Aorta (tissue), 5 donors: ENCODE measurements at places on chromosomes 13 and 19.
A peak's percentile ranks its signal among the peaks of the same experiment; 100 is the strongest.

DNA sequence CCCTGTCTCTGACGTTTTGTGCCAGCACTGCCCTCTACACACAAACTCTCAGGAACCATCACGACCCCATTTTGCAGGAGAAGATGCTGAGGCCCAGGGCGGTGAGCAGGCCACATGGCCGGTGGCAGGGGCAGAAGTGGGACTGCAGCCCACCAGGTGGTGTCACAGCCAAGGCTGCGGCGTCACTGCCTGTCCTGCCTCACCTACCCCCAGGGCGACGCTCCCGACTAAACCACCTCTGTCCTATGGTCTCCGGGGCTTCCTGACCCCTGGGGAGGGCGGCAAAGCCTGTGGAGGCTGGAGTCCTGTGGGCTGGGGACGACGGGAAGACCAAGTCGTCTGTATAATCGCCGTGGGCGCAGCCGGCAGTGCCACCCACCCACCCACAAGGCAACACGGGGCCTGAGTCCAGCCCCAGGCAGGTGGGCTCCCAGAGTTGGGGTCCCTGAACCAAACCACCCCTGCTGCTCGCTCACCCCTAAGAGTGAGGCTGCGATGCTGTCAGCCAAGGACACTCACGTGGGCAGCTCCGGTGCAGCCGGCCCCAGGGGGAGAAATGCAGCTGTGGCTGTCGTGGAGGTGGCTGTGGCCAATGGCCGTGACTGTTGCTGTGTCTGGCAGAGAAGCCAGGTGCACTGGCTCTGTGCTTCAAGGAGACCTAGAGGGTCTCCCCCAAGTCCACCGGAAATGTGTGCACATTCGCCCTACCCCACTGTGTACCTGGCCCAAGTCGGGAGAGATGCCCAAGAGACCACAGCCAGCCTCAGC lies 29.7 kb downstream of the RASA3 start:
- H3K4me3 ChIP-seq, result no peak overlapping the region
- peak; percentile 49 for DNase-seq
- H3K27ac ChIP-seq, result no peak overlapping the region
- H3K27me3 ChIP-seq, result no peaks in the 10 kb centered on the region
- H3K36me3 ChIP-seq, result no peaks in the 10 kb centered on the region
- no peaks in the 10 kb centered on the region for H3K4me1 ChIP-seq

- no peak overlapping the region for H3K4me3 ChIP-seq
- no peak overlapping the region for H3K27ac ChIP-seq
- H3K36me3 ChIP-seq, result no peaks in the 10 kb centered on the region
- no peaks in the 10 kb centered on the region for H3K27me3 ChIP-seq
- no peaks in the 10 kb centered on the region for H3K4me1 ChIP-seq
Measured at GRCh38 chr13:105665284-105665683, 870.2 kb downstream of the EFNB2 start.

GRCh38 chr19:42292042-42292960 lies 9.6 kb upstream of the PRR19 start:
- no peaks in the 10 kb centered on the region for H3K27me3 ChIP-seq
- H3K36me3 ChIP-seq, result no peaks in the 10 kb centered on the region
- no peaks in the 10 kb centered on the region for H3K4me1 ChIP-seq
- H3K27ac ChIP-seq, result no peak overlapping the region
- DNase-seq, result no peak
- no peak overlapping the region for H3K4me3 ChIP-seq

DNA sequence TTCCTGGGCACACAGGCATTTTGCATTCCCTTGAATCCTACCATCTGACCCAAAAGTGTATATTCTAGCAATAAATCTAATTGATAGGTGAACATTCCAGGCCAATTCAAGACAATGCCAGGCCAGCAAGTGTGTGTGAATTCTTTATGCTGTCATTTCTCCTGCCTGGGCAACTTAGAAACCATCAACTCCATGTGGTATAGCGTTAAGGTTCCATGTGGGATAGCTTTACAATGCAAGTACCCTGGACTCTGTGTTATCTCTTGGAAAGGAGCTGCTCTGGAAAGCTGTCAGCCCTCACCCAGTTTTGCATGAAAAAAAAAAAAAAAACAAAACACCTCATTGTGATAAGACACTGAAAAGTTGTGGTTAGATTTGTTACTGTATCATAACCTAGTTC lies 15.6 kb upstream of the FLT1 start:
- no peaks in the 10 kb centered on the region for H3K27me3 ChIP-seq
- no peak for DNase-seq
- H3K4me1 ChIP-seq, result no peaks in the 10 kb centered on the region
- no peaks in the 10 kb centered on the region for H3K36me3 ChIP-seq
- H3K4me3 ChIP-seq, result no peak overlapping the region

DNA sequence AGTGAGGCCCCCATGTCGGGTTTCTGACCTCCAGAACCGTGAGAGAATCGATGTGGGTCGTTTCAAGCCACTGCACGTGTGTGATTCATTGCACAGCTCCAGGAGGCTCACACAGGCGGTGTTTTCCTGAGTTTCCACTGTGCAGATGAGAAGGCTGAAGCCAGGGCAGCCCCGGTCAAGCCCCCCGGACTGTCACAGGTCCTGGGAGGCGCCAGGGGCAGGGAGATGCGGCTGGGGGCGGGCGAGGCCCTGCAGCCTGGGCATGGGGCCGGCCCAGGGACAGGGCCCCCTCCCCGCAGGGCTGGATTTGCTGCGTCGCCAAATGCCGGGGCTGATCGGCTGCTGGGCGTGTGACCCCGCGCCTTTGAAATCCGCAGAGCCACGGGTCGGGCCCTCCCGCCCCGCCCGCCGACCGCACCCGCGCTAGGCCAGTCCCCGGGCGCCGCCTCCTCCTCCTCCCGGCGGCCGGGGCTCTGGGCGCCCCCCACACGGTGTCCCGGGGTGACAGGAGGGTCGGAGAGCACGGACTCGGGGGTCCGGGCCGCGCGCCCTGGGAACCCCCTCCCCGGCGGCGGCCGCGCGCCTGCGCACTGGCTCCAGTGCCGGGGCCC lies 9.9 kb upstream of the MKNK2 start:
- peak overlapping the region; percentile 63 for H3K4me3 ChIP-seq
- no peaks in the 10 kb centered on the region for H3K36me3 ChIP-seq
- H3K27me3 ChIP-seq, result no peaks in the 10 kb centered on the region
- no peaks in the 10 kb centered on the region for H3K4me1 ChIP-seq

DNA sequence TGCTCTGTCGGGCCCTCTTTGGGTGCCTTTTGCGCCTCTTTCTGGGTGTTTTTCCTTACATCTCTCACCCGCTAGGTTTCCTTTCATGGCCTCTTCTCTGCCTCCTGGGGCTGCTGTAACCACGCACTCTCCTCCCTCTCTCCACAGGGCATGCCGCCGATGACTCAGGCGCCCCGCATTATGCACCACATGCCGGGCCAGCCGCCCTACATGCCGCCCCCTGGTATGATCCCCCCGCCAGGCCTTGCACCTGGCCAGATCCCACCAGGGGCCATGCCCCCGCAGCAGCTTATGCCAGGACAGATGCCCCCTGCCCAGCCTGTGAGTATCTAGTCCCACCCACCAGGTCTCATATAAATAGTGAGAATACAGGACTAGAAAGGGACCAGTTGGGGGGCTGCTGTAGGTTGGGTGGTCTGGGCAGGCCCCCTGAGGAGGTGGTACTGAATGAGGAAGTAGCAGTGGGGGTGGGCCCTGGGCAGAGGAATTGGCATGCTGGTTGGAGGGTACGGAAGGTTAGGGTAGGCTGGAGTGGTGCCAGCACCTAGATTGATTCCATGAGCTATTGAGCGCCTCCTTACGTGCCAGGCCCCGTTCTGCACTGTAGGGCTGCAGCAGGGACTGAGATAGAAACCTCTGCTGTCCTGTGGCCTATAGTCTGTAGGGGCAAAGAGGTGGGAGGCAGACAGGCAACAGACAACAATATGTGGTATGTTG lies 11.9 kb downstream of the SNRPA start:
- no peaks in the 10 kb centered on the region for H3K27me3 ChIP-seq
- H3K4me3 ChIP-seq, result no peak overlapping the region
- no peak for DNase-seq
- no peak overlapping the region for H3K27ac ChIP-seq

DNA sequence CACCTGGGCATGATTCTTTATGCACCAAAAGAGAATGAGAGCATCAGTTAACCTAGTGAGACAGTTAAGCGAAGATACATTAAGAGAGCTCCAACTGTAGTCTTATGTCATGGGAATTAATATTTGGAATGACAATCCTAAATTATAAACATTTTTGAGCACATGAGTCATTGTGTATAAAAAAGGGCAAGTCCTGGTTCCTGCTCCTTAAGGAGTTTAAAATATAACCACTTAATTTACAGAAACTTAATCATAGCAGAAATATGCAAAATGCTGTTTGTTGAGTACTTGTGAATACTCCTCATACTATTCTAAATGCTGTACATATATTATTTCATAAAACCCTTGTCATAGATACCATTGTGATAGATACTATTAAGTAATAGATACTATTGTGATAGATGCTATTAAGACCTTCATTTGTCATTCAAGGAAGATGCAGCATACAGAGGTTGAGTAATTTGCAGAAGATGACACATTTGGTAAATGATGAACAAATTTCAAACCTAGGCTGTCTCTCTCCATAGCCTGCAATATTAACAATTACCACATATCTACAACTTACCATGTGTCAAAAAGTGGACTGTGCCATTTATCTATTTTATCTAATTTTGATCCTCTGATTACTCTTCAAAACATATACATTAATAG lies 301.0 kb downstream of the TBC1D4 start:
- H3K4me1 ChIP-seq, result no peaks in the 10 kb centered on the region
- no peak for DNase-seq
- H3K27me3 ChIP-seq, result no peaks in the 10 kb centered on the region
- H3K27ac ChIP-seq, result no peak overlapping the region
- no peaks in the 10 kb centered on the region for H3K36me3 ChIP-seq

DNA sequence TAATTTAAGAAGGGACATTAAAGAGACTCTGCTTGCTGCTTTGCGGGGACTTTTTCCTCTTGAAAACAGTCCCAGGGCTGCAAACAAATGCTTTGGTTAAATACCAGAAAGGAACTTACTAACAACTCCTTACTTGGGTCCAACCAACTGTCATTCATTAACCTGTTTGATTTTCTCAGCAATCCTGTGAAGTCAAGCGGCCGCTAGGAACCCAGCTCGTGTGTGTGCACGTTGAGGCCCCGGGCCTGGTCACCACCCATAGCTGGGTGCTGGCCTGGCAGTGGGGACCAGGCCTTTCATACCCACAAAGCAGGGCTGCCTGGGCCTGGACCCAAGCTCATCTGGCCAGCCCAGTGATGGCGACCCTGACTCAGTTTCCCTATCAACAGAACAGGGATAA lies 50.7 kb downstream of the C1QTNF9 start:
- no peaks in the 10 kb centered on the region for H3K4me1 ChIP-seq
- no peak overlapping the region for H3K27ac ChIP-seq
- no peak overlapping the region for H3K4me3 ChIP-seq
- H3K27me3 ChIP-seq, result no peaks in the 10 kb centered on the region
- no peak for DNase-seq

GRCh38 chr19:55638864-55639359 lies 1.9 kb upstream of the ZNF580 start:
- no peaks in the 10 kb centered on the region for H3K36me3 ChIP-seq
- peak; percentile 78 for DNase-seq
- peaks cover 3% of the 10 kb centered on the region for H3K4me1 ChIP-seq
- no peak overlapping the region for H3K27ac ChIP-seq
